T-cell (primary cell): ENCODE measurements at places on chromosomes 1 and 21. TPM values are rescaled to one million over a fixed set of nuclear protein-coding genes. Genes with fewer than 3 reads are reported as not detected.

The RRP15 gene
- total RNA-seq: 17.0 TPM

DNA sequence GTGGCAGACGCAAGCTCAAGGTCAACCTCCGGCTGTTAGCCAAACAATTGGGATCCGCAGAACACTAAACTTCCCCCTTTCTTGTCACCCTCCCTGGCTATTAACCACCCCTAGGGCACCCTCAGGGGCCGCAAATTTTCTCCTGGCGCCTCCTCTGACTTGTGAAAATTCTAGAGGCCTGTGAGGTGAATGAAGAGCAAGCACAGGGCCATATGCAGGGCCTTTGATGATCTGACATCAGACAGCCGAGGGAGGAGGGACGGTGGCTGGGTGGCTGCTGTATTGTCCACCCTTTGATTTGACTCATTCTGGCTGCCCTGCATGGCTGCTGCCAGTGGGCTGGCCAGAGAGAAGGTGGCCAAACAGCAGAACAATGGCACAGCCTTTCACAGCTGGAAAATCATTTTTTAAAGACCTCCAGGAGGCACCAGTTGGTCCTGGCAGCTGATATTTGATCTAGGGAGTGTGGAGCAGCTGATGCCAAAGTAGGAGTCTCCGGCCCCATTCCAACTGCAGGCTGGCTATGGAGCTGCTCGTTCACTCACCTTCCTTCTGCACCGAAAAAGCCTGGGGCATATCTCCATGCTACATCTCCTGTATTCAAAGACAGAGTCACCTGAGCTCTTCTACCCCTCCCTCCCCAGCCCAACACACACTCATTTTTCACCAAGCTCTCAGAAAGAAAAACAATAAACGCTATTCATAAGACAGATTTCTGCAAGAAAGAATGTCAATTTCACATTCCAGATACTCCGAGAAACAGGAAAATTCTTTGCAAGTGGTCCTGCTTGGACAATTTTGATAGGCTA, 44.9 kb upstream of the BARHL2 start:
- no peaks in the 10 kb centered on the region for H3K36me3 ChIP-seq
- H3K27me3 ChIP-seq: no peaks in the 10 kb centered on the region
- no peaks in the 10 kb centered on the region for H3K4me1 ChIP-seq
- H3K4me3 ChIP-seq: no peak overlapping the region
- H3K27ac ChIP-seq: no peak overlapping the region
- DNase-seq: no peak

DNA sequence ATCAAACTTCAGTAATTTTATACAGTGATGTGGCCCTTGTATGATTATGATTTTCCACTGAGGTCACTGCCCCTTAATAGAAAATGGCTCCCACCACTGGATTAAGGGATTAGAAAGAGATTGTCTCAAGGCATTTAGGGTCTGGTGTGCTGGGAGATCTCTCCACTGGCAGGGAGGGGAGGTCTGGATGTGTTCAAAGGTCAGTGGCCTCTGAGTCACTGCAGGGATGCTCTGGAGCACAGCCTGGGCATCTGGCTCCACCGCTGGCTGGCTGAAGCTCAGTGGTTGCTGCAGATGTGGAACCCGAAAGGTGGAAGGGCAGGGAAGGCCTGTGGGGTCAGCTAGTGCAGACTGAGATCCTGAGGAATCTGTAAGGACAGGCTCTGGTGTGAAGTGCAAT, 18.3 kb upstream of the CHI3L1 start:
- no peak overlapping the region for H3K4me3 ChIP-seq
- H3K27ac ChIP-seq: no peak overlapping the region
- H3K4me1 ChIP-seq: no peaks in the 10 kb centered on the region
- H3K36me3 ChIP-seq: no peaks in the 10 kb centered on the region

The LRRC8C gene
- 41.9 TPM for total RNA-seq

DNA sequence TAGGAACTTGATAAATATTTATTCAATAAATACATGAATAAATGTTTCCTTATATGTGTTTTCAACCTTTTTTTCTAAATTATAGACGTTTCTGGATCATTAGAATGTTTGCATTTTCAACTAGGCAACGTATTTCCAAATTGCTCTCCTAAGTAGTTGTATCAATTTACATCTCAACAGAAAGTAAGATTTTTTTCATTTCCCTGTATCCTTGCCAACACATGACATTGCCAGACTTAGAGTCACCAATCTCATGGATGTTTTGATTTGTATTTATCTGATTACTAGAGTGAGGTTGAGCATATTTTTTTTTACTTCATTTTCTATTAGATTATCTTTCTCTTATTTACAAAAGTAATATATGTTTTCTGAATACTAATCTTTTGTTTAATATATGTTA, 22.2 kb upstream of the SMG7 start:
- H3K27me3 ChIP-seq: no peaks in the 10 kb centered on the region
- no peak overlapping the region for H3K4me3 ChIP-seq
- no peaks in the 10 kb centered on the region for H3K36me3 ChIP-seq
- H3K27ac ChIP-seq: no peak overlapping the region
- DNase-seq: no peak
- no peaks in the 10 kb centered on the region for H3K4me1 ChIP-seq
